ENCODE measurements at places on chromosomes 2 and 18.

- no peak for DNase-seq
These were observed 366.7 kb upstream of the KCNJ3 start for GRCh38 chr2:154331784-154332183.

GRCh38 chr2:38610851-38611801 is 8.4 kb upstream of the HNRNPLL start:
- DNase-seq, result no peak

GRCh38 chr2:127735537-127736399 is 34.5 kb downstream of the SFT2D3 start:
- DNase-seq, result no peak

DNA sequence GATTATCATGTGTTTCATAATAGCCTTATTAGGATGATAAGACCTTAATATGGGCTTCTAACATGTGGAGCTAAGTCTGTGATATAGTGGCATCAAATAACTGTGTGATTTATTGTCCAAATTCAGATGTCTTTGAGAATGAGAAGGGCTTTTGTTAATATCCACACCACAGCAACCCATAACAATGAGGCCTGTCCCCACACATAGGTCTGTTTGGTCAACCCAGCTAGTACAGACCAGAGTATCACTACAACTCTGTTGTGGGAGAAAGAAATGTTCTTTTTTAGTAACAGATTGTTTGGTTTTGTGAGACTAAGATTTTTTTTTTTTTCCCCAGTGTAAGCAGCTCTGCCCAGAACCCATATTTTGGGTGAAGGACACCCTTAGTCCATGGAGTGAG is 439.2 kb downstream of the PIK3C3 start:
- DNase-seq, result no peak

- DNase-seq, result peak; percentile 22
These were observed 77.6 kb upstream of the BCL2L11 start for GRCh38 chr2:111042772-111043771.

DNA sequence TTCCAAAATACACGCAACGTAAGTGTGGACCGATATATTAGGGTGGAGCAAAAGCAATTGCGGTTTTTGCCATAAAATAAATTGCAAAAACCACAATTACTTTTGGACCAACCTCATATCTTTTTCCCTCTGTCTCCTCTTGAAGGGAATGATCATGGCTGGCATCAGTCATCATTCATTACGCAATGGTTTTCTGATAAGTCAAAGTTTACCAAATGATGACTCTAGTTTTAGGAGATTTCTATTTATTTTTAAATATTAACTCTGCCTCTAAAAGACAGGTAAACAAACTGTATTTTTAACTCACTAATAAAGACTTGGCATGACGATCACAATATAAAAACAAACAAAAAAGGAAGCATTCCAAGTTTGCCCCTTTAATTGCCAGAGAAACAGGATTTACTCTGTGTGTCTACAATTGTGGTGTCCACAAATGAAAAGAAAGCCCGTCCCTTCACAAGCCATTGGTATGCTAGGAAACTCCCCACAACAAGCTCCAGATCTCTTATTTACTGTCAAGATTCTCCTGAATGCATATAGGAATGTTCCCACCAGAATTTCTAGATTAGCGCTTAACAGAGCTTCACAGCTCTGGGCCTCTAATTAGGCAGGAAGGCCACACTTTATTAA is 61.3 kb downstream of the IRS1 start:
- no peak for DNase-seq

Data from stimulated activated CD4-positive, alpha-beta T cell treated with anti-CD3 and anti-CD28 coated beads, Interleukin-4, amount 100 ng/mL, for 4 hours (primary cell).